ENCODE measurements at places on chromosomes 16 and 17.

DNA sequence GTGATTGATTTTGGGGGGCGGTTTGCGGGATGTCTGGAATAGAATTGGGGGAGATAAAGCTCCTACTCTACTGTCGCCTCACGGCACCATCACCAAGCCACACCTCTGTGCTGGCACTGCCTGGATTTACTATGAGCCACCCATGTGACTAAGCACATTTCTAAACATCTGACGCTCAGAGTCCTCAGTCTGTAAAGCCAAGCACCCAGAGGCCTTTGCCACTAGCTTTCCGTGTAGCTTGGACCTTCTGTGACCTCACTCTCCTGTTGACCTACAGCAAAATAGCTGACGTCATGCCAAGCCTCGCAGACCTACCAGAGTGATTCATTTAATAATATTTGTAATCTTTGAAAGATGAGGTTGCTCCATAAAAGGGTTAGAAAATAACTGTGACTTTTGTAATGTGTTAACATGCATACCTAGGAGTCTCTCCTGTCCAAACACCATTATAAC lies 38.5 kb upstream of the MYOCD start:
- DNase-seq = no peak

DNA sequence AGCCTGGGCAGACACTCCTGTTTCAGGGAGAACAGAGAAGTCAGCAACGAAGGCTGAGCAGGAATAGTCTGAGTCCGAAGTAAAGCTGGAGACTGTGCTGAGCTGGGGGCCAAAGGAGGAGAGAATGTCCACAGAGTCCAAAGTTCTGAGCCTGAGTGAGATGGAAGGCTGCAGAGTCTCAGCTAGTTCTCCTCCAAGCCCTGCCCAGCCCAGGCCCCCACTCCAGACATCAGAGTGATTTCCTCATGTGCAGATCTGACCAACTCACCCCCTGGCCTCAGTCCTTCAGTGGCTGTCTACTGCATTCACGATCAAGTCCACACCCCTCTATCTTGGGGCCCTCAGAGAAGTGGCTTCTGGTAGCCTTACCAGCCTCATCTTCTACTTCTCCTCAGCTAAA lies 21.6 kb downstream of the SLC13A5 start:
- DNase-seq = no peak

DNA sequence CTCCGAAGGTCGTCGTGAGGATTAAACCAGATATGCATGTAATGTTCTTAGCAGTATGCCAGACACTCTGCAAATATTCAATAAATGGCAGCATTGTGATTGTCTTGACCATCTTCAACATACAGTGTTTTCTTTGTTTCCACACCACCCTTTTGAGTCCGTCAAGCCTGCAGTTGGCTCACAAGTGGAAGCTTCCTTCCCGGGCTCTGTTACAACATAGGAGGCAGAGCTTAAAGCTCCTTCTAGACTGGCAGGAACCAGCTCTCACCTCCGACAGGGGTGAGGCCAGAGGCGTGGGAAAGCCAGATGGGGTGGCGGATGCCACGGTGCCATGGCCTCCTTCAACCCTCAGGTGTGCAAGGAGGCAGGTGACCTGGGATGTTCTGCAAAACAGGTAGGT lies 138.3 kb downstream of the FOXL1 start:
- no peak for DNase-seq

DNA sequence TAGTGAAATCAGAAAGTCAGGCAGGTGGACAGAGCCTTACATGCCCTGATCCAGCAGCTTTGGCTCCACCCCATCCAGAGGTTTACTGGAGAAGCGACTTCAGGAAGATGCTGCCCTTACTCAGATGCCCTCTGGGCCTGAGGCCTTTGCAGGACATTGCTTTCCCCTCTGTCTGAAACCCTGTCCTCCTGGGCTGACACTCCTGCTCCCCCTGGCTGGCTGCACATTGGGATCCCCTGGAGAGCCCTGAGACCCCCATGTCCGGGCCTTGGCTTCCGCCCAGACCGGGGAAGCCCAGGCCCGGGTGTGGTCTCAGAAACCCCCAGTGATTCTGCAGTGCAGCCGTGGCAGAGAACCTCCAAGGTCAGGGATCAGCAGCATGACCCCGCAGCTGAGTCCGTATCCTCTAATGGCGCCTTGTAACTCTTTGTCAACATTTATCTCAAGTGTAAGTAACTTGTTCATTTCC lies 36.6 kb downstream of the BCO1 start:
- DNase-seq = no peak

- no peak for DNase-seq
Observed at GRCh38 chr16:90012991-90013745, 6.1 kb downstream of the DBNDD1 start.

- DNase-seq = no peak
Observed at GRCh38 chr16:70664325-70665112, 18.2 kb downstream of the IL34 start.

Data from stimulated activated CD4-positive, alpha-beta T cell treated with anti-CD3 and anti-CD28 coated beads, Interleukin-4, amount 100 ng/mL, for 4 hours (primary cell).